ENCODE measurements at places on chromosomes 3 and 15. TPM values are rescaled to one million over a fixed set of nuclear protein-coding genes. Genes with fewer than 3 reads are reported as not detected.

- no peaks in the 10 kb centered on the region for H3K36me3 ChIP-seq
- no peaks in the 10 kb centered on the region for H3K4me1 ChIP-seq
- no peak overlapping the region for H3K4me3 ChIP-seq
- H3K27me3 ChIP-seq: no peaks in the 10 kb centered on the region
- DNase-seq: no peak
These were observed 1308.0 kb downstream of the ROBO1 start for GRCh38 chr3:78459796-78460195.

- H3K36me3 ChIP-seq: no peaks in the 10 kb centered on the region
- H3K27me3 ChIP-seq: no peaks in the 10 kb centered on the region
- no peaks in the 10 kb centered on the region for H3K4me1 ChIP-seq
- H3K27ac ChIP-seq: peak overlapping the region; percentile 98
- H3K4me3 ChIP-seq: peak overlapping the region; percentile 81
- peak; percentile 62 for DNase-seq
These were observed 676 bp downstream of the TCF12 start for GRCh38 chr15:56919031-56919608.

DNA sequence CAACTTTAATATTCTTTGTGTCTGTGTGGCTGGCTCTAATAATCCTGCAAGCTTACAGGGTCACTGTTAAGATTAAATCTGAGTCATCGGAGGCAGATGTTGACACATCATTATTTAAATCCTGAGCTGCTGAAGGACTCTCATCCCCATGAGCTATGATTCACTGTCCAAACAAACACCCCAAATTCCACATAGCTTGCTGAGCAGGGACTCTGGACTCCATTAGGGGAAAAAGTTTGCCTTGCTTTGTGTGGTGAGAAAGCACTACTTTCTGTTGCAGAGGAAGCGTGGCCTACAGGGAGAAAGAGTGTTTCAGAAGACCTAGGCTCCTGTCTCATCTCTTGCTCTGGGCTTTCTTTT, 213.7 kb downstream of the PDCD6IP start:
- no peaks in the 10 kb centered on the region for H3K36me3 ChIP-seq
- H3K4me3 ChIP-seq: no peak overlapping the region
- H3K27ac ChIP-seq: no peak overlapping the region
- DNase-seq: no peak

DNA sequence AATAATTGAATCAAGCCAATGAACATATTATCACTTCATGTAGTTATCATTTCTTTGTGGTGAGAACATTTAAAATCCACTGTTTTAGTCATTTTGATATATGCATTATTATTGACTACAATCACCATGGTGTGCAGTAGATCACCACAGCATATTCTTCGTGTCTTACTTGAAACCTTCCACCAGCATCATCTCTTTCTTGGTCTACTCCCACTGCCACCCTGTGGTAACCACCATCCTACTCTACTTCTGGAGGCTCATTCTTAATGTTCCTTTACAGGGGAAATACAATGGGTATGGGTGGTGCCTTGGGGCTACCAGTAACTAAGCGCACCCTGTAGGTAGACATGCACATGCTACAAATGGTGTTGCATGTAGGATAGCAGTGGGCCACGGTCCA, 25.4 kb downstream of the PXK start:
- no peak overlapping the region for H3K27ac ChIP-seq
- no peaks in the 10 kb centered on the region for H3K27me3 ChIP-seq
- H3K36me3 ChIP-seq: no peaks in the 10 kb centered on the region
- H3K4me3 ChIP-seq: no peak overlapping the region

- no peak overlapping the region for H3K4me3 ChIP-seq
- no peaks in the 10 kb centered on the region for H3K27me3 ChIP-seq
- DNase-seq: no peak
- H3K36me3 ChIP-seq: no peaks in the 10 kb centered on the region
- no peak overlapping the region for H3K27ac ChIP-seq
- H3K4me1 ChIP-seq: no peaks in the 10 kb centered on the region
These were observed 6.2 kb downstream of the TNIK start for GRCh38 chr3:171454041-171454440.

DNA sequence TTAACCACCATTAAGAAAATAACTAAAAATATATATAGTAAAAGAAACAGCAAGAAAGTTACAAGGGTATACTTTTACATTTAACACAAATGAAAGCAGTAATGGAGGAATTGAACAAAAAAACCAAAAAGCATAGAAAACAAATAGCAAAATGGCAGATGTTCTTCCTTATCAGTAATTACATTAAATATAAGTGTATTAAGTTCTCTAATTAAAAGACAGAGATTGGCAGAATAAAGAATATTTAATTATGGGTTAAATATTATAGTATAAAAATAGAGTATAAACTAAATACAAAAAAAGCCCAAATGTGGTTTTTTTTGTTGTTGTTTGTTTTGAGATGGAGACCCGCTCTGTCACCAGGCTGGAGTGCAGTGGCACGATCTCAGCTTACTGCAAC, 20.5 kb downstream of the EHHADH start:
- no peaks in the 10 kb centered on the region for H3K27me3 ChIP-seq
- no peak for DNase-seq
- no peak overlapping the region for H3K27ac ChIP-seq
- no peaks in the 10 kb centered on the region for H3K4me1 ChIP-seq

DNA sequence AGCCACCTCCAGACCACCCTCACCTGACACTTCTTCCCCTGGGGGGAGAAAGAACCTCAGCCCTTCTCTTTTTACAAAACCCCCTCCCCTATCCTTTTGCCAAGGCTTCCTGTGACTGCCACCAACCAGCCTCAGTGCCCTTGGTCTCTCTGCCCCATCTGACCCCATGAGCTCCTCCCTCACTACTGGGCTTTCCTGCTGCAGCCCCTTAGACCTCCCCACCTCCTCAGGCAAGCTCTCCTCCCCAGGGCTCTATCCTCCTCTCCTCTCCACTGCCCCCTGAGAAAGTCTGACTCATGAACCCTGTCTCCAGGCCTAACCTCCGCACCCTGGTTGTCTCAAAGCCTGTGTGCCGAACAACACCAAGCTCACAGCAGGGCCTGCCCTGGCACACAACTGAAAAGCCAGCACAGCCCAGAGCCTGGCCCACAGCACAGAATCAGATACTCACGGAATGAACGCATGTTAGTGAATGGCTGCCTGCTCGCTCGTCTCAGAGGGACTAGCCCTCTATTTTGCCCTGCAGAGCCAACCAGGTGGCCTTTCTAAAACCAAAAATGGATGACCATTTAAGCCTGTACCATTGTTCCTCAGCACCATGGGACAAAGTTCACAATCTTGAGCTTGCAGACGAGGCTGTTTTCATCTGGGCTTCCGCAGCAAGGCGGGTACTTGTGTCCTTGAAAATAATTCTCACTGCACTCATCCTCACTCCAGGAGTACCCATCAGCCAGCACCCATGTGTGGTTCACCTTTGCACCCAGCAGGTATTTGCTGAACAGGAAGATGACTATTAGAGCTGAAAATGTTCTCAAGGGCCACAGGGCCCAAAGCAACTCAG, 1.7 kb downstream of the CHDH start:
- no peaks in the 10 kb centered on the region for H3K4me1 ChIP-seq
- no peak for DNase-seq
- H3K36me3 ChIP-seq: no peaks in the 10 kb centered on the region
- H3K4me3 ChIP-seq: no peak overlapping the region
- no peak overlapping the region for H3K27ac ChIP-seq

DNA sequence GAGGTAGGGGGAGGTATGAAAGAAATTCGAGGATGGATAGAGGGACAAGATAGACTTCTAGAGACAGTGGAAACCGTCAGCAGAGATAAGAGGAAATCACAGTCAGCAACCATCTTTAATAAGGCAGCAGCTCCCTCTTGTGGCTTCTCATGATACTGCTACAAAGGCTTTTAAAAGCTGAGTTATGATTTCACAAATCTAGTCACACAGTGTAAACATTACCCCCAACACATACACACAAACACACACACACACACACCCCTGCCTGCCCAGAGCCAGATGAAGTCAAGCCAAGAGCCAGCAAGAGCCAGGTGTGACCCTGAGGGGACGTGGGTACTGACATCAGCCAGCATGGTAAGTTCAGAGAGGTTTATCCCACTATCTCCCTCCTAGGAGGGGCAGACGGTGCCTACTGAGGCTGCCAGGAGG, 18.9 kb upstream of the TGM5 start:
- no peaks in the 10 kb centered on the region for H3K36me3 ChIP-seq
- no peaks in the 10 kb centered on the region for H3K4me1 ChIP-seq
- DNase-seq: peak; percentile 59
- no peak overlapping the region for H3K27ac ChIP-seq
- no peak overlapping the region for H3K4me3 ChIP-seq

GRCh38 chr3:108391917-108392593, 95.7 kb downstream of the HHLA2 start:
- no peaks in the 10 kb centered on the region for H3K27me3 ChIP-seq
- no peaks in the 10 kb centered on the region for H3K36me3 ChIP-seq
- no peaks in the 10 kb centered on the region for H3K4me1 ChIP-seq
- H3K27ac ChIP-seq: no peak overlapping the region
- no peak overlapping the region for H3K4me3 ChIP-seq
- DNase-seq: no peak

DNA sequence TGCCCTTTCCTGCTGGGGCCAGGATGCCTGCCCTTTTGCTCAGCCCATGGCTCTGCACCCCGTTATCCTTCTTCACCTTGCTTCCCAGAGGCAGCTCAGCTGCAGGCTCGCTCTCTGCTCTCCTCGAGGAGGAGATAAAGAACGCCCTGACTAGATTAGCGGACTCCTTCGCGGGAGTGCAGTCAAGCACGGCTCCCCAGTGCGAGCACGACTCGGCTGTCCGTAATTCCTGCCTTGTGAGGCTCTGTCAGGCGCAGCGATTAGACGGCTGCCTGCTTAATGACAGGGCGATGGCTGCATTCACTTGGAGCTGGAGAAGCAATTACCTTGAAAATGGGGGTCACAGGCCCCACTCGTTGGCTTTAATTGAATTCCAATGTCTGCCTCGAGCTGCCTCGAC, 25.9 kb downstream of the TLE3 start:
- DNase-seq: no peak
- peaks cover 73% of the 10 kb centered on the region for H3K36me3 ChIP-seq
- H3K27ac ChIP-seq: no peak overlapping the region
- no peak overlapping the region for H3K4me3 ChIP-seq
- no peaks in the 10 kb centered on the region for H3K27me3 ChIP-seq

GRCh38 chr3:183541738-183542137, 13.8 kb downstream of the KLHL6 start:
- H3K27me3 ChIP-seq: no peaks in the 10 kb centered on the region
- H3K36me3 ChIP-seq: no peaks in the 10 kb centered on the region
- no peak for DNase-seq
- no peaks in the 10 kb centered on the region for H3K4me1 ChIP-seq
- no peak overlapping the region for H3K4me3 ChIP-seq
- H3K27ac ChIP-seq: no peak overlapping the region

DNA sequence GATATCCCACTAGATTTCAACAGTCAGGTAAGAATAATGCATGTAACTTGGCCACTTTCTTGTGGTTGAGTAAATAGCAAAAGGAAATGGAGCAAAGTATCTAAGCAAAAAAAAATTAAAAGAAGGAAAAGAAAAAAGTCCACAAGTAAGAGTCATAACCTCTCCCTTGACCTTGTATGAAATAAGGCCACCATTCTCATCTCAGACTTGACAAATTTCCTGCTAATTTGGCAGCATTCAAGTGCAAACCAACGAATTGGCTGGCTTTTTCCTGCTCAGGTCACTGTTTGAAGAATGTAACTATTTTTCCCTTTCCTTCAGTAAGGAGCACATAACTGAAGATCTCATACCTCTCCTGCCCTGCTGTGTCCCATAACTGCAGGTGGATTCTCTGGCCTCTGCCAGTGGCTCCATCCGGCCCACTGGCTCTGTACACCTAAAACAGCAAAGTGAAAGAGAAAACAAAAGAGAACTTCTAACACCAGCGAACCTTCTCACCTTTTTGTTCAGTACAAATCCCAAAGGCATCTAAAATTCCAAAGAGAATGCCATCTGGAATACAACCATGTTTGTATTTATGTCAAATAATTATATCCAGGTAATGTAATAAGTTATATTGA, 33.4 kb upstream of the RSL24D1 start:
- no peak for DNase-seq
- peaks cover 5% of the 10 kb centered on the region for H3K36me3 ChIP-seq
- no peak overlapping the region for H3K4me3 ChIP-seq
- no peaks in the 10 kb centered on the region for H3K4me1 ChIP-seq

- no peaks in the 10 kb centered on the region for H3K36me3 ChIP-seq
- H3K27me3 ChIP-seq: no peaks in the 10 kb centered on the region
- H3K4me3 ChIP-seq: no peak overlapping the region
- H3K27ac ChIP-seq: no peak overlapping the region
- H3K4me1 ChIP-seq: no peaks in the 10 kb centered on the region
These were observed 57.8 kb upstream of the TBC1D5 start for GRCh38 chr3:17800232-17800631.

DNA sequence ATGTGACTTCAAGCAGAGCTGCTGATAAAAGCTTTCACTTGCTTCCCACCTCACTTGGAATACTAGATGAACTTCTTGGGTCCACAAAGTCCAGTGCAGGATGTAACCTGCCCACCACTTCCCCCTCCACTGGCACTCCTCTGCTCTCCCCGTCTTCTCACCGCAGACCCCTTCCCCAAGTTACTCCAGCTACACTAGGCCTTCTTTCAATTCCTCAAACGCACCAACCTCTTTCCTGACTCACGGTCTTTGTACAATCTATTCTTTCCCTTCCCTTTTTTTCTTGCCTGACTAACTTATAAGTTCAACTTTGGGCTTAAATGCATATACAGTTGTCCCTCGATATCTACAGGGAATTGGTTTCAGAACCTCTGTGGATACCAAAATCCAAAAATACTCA, 5.2 kb upstream of the ATP13A3 start:
- no peaks in the 10 kb centered on the region for H3K36me3 ChIP-seq
- no peak overlapping the region for H3K27ac ChIP-seq
- H3K27me3 ChIP-seq: no peaks in the 10 kb centered on the region
- DNase-seq: peak; percentile 56

GRCh38 chr3:157067114-157067513, 92.8 kb downstream of the CCNL1 start:
- DNase-seq: no peak
- H3K4me1 ChIP-seq: no peaks in the 10 kb centered on the region
- no peak overlapping the region for H3K4me3 ChIP-seq
- H3K27me3 ChIP-seq: no peaks in the 10 kb centered on the region
- no peak overlapping the region for H3K27ac ChIP-seq

- no peaks in the 10 kb centered on the region for H3K36me3 ChIP-seq
- H3K27ac ChIP-seq: no peak overlapping the region
- no peak overlapping the region for H3K4me3 ChIP-seq
- no peak for DNase-seq
- no peaks in the 10 kb centered on the region for H3K4me1 ChIP-seq
- H3K27me3 ChIP-seq: no peaks in the 10 kb centered on the region
These were observed 182.2 kb downstream of the UBE2E2 start for GRCh38 chr3:23385327-23385726.

- H3K27ac ChIP-seq: no peak overlapping the region
- H3K4me3 ChIP-seq: no peak overlapping the region
- no peaks in the 10 kb centered on the region for H3K36me3 ChIP-seq
- H3K4me1 ChIP-seq: no peaks in the 10 kb centered on the region
- no peak for DNase-seq
These were observed 105.9 kb upstream of the TSC22D2 start for GRCh38 chr3:150302246-150302645.

GRCh38 chr3:45962033-45962432, 18.8 kb downstream of the CXCR6 start:
- H3K27me3 ChIP-seq: no peaks in the 10 kb centered on the region
- no peaks in the 10 kb centered on the region for H3K4me1 ChIP-seq
- H3K36me3 ChIP-seq: peaks cover 100% of the 10 kb centered on the region
- H3K4me3 ChIP-seq: no peak overlapping the region

GOLGA8G gene
- total RNA-seq: not detected

ACVR2B gene
- 3.9 TPM for total RNA-seq

GATA2 gene
- total RNA-seq: 26.1 TPM

MLF1 gene
- total RNA-seq: 217 TPM

GABRB3 gene
- total RNA-seq: 20.9 TPM
